ENCODE measurements at places on chromosomes 4 and X.
A peak's percentile ranks its signal among the peaks of the same experiment; 100 is the strongest.

- peak; percentile 74 for DNase-seq
These were observed 10.3 kb downstream of the CYP4V2 start for GRCh38 chr4:186201535-186202230.

GRCh38 chrX:150504397-150505182, 63.8 kb upstream of the MTM1 start:
- DNase-seq: no peak

GRCh38 chr4:52641854-52642563, 17.1 kb downstream of the USP46 start:
- no peak for DNase-seq

- peak; percentile 72 for DNase-seq
These were observed 217.6 kb downstream of the ZNF674 start for GRCh38 chrX:46327566-46328115.

GRCh38 chrX:69158166-69158980, 6.9 kb downstream of the PJA1 start:
- peak; percentile 39 for DNase-seq

DNA sequence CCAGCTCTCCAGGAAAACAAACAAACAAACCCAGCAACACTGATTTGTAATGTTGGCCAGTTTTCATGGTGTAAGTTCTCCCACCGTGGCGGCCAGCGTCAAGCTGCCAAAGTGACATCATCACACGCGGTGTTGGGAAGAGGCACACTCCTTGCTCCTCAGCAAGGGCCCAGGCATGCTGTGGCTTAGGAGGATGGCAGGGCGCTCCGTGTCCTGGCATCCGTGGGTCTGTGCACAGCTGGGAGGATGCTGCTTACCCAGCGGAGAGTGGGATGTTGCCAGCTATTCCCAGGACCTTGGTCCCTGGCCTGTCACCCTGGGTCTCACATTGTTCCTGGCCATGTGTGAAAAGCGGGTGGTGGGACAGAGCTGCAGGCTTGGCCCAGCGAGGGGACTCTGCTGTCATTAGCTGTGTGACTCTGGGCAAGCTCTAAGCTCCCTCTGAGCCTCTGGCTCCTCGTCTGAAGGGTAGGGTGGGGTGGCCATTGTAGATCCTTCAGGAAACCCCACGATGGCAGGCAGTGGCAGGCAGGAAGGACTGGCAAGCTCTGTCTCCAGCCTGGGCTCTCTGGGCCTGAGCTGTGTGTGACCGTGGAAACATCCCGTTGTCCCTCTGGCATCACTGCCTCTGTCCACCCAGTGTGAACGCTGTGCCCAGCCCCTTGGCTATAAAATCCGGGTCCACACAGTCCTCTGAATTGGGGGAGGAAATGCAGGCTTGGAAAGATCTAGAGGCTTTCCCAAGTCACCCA, 10.8 kb downstream of the PSAPL1 start:
- no peak for DNase-seq

GRCh38 chr4:10296730-10297129, 160.5 kb downstream of the ZNF518B start:
- DNase-seq: no peak

GRCh38 chr4:105707782-105708180, 708 bp downstream of the INTS12 start:
- DNase-seq: no peak

DNA sequence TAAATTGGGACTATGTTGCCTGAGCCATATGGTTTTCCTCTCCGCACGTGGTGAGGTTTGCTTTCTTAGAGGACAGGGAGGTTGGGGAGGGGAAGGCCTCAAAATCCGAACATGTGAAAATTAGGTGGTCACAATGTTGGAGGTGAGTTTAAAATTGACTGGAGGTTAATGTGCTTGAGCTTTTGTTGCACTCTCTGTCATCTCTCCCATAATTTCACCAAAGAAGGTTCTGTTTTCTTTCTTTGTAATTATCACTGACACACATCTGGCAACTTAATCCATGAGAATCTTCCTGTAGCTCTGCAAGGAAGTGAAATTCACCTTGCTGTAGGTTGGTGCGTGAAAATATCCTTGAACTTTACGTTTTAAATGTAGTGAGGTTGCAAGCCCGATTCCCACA, 225.5 kb downstream of the PDGFC start:
- no peak for DNase-seq

DNA sequence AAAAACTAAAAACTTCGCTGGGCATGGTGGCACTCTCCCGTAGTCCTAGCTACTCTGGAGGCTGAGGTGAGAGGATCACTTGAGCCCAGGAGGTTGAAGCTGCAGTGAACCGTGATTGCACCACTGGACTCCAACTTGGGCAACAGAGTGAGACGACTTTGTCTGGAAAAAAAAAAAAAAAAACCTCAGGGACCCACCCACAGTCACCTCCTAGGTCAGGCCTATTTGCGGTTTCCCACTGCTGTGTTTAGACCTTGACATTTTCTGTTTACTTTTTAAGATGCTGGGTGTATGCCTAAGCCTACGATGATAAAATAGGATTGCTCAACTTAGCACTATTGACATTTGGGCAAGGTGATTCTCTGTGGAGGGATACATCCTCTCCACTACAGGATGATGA, 197.4 kb upstream of the TBL1X start:
- no peak for DNase-seq
